SK-N-SH treated with all-trans-retinoic acid at 6 μM for 48 hours (cell line): ENCODE measurements at places on chromosomes 13 and 19.

DNA sequence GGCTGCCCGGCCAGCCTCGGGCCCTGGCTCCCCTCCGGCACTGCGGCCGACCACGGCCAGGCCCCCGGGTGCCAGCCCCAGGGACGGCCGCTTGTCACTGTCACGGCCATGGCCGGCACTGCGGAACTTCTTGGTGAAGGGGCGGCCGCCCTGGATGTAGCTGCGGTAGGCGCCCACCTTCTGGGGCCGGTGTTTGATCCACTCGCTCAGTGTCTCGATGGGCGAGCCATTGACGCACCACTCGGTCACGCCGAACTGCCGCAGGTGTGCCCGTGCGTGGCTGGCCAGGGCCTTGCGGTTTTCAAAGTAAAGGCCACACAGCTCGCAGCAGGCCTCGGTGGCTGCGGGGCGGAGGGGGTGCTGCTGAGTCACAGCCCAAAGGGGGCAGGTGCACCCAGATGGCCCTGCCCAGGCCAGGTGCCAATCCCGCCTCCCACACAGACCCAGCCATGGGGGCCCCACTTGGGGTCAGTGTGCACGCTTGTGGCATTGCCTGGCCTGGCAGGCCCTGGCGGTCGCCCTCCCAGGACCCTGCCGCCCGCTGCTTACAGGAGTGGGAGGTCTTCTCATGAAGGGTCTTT lies 6.0 kb upstream of the AKAP8L start:
- ATAC-seq: no peak

GRCh38 chr13:87042946-87043345 lies 628.2 kb upstream of the SLITRK5 start:
- ATAC-seq: no peak

DNA sequence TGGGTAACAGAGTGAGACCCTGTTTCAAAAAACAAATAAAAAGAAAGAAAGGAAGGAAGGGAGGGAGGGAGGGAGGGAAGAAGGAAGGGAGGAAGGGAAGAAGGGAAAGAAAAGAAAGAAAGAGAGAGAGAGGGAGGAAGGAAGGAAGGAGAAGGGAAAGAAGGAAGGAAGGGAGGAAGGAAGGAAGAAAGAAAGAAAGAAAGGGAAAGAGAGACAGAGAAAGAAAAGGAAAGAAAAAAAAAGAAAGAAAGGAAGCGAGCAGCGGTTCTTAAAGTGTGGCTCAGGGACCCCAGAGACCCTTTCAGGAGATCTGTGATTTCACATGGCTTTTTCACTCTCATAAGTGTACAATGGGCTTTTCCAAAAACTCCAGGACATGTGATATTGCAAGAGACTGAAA lies 9.9 kb upstream of the CADM4 start:
- ATAC-seq: no peak

DNA sequence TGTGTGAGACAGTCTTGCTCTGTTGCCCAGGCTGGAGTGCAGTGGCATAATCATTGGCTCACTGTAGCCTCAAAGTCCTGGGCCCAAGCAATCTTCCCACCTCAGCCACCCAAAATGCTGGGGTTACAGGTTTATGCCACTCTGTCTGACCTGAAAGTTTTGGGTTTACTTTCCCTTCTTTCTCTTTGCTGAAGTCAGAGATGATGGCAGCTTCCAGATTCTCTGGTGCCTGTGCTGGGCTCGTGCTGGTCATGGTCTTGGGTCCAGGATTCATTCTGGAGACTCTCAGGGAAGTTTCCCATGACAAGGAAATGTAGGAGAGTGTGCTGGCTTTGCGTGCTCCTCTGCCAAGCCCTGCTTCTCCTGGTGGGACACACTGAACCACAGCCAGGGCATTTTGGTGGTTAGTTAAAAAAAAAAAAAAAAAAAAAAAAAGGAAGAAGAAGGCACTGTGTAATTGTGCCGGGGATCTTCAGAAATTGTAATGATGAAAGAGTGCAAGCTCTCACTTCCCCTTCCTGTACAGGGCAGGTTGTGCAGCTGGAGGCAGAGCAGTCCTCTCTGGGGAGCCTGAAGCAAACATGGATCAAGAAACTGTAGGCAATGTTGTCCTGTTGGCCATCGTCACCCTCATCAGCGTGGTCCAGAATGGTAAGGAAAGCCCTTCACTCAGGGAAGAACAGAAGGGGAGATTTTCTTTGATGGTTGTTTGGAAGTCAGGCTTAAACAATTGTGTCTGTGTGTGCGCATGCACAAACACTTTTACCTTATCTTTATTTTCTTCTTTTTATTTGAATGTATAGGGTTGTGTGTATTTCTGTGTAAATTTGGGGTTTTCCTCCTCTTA lies at the start of gene ALOX5AP:
ALOX5AP (plus strand) TSS at position 519 of the 847 bp plus-strand sequence; CDS start at position 582, 63 bp downstream.
- ATAC-seq: no peak

DNA sequence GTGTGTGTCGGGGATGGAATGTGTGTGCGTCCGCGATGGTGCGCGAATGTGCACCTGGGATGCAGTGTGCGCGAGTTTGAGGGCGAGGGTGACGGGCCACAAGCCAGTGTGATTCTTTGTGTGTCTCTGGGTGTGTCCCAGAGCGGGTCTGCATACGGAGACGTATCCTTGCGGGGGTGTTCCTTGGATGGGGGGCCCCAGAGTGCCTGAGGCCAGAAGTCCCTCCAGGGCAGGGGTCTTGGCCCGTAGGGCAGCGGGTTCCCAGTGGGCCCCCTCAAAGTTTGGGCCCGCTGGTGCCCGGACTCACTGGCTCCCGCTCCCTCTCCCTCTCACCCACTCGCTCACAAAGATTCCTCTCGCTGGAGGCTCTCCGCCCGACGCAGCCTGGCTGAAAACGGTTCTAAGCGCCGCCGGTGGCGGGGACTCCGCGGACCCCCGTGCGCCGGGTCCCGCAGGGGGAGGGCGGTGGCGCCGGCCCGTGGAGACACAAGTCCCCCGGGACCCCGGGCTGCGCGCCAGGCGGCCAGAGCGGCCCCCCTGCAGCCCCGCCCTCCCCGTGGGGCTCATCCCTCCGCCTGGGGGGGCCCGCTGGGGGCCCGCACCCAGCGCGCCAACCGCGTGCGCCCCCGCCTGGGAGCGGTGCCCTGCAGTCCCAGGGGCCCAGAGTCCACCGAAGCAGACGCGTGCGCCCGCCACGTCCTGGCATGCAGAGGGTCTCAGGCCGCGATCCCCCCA lies 886 bp downstream of the CRLF1 start:
- ATAC-seq: no peak

- ATAC-seq: peak; percentile 99
Observed at GRCh38 chr19:21082011-21082975, at the start of gene ZNF714. TSS of gene ZNF714 (plus strand) at chr19:21082203. CDS start at chr19:21098269, 16,066 bp downstream.

- peak; percentile 51 for ATAC-seq
Observed at GRCh38 chr13:46639033-46639981, 86.3 kb downstream of the LRCH1 start.

DNA sequence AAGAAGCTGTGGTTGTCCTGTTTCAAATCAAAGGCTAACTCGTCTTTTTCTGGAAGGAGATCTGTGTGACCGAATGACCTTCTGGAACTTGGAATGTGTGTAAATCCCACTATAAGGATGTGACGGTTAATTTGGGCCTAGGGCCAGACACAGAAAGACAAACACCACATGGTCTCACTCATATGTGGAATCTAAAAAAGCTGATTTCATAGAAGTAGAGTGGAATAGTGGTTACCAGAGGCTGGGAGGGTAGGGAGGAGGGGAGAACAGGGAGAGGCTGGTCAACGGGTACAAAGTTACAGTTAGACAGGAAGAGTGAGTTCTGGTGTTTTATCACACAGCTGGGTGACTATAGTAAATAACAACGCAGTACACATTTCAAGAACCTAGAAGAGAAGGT lies 39.3 kb upstream of the RGCC start:
- no peak for ATAC-seq

DNA sequence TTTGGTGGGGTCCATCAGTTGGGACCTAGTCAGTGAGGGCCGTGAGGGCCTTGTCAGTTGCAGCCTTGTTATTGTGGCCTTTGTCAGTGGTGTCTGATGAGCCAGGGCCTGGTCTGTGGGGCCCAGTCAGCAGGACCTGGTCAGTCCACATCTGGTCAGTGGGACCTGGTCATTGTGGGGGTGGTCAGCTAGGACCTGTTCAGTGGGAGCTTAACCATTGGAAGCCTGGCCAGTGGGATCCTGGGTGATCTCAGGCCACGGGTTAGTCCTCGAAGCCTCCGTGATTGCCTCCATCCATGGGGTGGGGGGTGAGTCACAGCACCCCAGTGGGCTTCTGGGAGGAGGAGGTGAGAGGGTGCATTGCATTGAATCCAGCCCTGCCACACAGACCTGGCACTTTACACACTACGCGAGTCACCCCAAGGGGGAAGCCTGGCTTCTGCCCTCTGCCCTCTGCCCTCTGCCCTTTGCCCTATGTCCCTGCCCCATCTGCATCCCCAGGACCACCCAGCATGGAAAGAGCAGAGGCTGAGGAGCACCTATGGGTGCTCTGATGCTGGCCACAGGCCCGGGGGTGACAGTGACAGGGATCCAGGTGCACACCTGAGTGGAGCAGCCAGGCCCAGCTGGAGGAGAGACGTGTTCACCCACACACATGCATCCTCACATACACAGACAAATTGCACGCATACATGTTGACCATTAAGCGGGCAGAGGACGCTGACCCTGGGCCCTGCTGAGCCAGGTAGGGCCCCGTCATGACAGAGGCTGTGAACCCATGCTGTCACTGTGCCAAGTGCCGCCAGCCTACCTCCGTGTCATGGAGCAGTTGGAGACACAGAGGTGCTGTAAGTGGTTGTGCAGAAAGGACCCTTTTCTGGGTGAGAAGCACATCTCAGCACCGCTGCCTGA lies 59.8 kb upstream of the TPM4 start:
- ATAC-seq: no peak

DNA sequence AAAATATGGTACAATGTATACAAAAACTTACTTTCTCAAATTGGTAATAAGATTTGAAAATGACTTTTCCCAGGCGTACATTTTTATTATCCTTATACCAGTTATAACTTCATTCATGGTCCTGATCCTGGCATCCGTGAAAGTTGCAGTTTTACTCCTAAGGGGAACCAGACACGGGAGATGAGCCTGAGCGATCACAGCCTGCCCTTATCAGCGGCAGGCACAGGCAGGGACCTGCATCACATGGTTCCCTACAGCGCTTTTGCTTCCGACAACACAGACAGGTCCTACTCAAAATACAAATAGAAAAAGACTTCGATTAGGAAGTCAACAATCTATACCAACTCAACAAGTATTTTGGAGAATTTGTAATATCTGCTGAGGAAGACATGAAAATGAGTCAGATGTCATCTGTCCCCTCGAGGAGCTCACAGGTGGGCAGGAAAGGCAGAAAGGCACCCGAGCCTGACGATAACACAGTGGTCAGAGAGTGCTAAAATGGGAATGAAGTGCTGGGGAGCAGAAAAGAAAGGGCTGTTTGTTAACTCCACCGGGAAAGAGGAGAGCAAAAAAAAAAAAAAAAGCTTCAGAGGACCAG lies 93.4 kb downstream of the ABCC4 start:
- ATAC-seq: peak; percentile 40; the same call in 1 of the 3 replicates

- ATAC-seq: no peak; the same call in 2 of the 3 replicates
Observed at GRCh38 chr13:47158593-47158992, 261.7 kb upstream of the HTR2A start.

- ATAC-seq: no peak
Observed at GRCh38 chr13:34085204-34085603, 267.3 kb downstream of the RFC3 start.

DNA sequence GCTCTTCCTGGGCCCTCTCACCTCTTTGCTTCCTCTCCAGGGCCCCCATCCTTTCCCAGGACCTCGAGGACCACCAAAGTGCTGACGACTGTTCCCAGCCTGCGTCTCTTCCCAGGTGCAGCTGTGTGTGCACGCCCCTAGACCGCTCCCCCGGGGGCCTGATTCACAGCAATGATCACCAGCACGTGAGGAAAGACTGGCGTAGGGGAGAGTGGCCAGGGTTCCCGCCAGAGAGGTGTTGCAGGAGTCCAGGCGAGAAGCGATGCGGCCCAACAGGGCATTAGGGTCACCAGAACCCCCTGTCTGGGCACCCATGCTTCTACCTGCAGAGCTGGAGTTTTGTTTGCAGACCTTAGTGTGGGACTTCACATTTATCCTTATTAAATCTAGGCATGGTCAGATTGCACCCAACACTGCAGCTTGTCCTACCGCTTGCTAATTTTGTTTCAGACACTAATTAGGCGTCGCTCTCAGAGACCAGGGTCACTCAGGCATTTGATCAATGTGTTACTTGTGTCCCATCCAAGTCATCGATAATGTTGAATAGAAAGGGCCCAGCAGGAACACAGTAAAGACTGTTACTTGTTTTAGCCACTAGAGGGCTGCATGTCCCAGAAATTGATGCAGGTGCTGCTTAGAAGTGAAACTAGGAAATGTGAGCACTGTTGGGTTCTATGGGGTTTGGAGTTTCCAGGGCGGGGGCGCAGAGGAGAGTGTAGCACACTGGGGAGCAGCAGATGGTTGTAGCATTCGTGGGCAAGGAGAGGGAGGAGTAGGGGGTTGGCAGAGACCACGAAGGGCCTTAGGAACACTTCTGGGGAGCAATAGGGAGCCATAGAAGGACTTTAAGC lies 53.2 kb downstream of the CDADC1 start:
- ATAC-seq: peak; percentile 96

GRCh38 chr13:23701636-23702035 lies 131.4 kb downstream of the TNFRSF19 start:
- ATAC-seq: no peak

GRCh38 chr13:29901710-29902631 lies 51.6 kb upstream of the UBL3 start:
- ATAC-seq: peak; percentile 95

DNA sequence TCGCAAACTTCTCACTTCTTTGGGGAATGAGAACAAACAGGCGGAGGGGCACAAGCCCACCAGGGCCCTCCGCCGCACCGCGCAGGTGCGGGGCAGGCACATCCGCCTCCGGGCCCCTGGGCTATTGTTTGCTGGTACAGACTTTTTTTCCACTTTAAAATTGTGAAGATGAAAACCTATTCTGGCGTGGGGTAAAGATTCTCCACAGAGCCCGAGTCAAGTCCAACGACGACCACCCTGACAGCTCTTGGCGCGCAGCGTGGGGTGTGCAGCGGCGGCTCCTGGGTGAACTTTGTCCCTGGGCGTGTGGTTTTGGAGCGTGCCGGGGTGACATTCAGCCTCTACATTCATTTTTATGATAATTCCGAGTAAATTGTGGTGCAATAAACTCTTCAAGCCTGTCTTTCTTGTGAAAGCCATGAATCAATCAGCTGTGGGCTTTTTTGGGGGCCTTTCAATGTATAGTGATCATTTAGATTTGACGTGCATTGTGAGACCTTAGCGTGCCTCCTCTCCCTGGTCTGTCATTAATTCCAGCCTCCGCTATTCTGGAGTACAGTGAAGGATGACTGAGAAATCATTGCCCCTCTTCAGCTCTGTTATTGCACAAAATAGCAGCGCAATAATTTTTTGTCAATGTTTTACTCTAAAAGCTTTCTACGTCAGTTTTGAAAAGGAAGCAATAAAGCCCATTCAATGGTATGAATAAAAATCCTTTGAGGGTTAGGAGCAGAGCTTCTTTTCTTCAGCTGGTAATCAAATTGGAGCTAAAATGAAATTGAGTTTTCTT lies 90.0 kb downstream of the TEX29 start:
- ATAC-seq: no peak
